ENCODE measurements at places on chromosomes 1 and 21.

DNA sequence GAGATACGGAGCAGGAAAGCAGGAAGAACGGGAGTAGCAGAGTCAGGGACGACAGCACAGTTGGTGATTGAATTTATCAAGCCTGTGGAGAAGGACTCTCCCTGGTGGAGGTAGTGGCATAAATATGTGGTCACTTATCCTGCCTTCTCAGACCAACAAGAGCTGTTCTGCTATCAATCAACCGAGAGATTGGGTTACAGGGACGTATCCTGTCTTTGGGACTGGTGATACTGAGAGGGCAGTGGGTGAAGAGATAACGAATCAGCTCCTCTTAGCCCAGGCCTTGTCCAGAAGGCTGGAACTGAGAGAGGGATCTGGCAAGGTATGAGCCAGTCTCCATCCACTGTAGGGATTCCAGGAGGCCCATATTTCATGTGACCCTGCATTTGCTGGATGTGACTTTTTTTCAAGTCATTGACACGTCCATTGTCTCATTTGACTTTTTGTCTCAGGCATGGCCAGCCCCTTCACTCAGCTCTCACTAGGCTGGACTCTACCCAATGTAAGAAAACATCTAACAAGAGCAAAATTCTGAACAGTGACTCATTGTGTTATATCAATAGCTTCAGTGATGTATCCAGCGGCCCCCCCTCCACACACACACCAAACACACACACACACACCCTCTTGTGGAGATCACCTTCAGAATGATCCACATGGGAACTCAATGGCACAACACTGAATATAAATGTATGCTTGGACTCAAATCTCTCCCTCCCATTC, 11.3 kb downstream of the C1orf116 start:
- peak; percentile 48 for DNase-seq

- DNase-seq: no peak
These were observed 47.4 kb upstream of the USP25 start for GRCh38 chr21:15682186-15682895.

- no peak for DNase-seq
These were observed 972 bp downstream of the PGBD2 start for GRCh38 chr1:248906753-248907661.

DNA sequence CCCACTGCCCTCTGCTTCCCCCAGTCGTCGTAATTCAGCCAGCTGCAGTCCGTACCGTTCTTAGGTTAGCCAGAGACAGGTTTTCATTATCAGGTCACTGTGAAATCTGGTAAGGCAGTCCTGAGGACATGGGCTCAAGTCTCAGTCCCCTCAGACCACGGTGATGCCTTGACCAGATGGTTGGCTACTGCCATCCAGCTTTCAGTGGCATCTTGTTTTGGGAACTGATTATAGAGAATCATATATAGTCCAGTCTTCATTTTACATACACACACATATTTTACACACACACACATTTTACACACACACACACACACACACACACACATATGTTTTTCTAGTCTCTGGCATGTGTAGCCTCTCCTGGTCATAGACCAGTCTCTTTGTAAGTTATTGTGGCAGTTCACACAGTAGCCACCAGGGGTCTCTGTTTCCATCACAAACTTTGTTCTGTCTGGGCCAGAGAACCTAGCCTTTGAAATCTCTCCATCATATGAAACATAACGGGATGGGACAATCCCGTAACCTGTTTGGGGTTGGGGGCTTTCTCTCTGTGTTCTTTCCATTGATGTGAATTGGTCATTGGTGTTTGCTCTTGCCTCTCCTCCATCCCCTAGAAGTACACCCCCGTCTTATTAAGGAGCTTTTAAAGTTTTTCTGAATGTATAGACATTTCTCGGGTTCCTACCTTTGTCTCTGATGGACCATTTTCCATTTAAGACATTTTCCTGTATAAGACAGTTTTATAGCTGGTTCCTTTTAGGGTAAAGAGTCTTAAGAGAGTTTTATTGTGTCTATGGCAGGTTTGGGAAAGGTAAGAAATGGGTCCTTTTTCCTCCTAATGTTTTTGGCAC, 8.4 kb upstream of the IKBKE start:
- DNase-seq: peak; percentile 65

DNA sequence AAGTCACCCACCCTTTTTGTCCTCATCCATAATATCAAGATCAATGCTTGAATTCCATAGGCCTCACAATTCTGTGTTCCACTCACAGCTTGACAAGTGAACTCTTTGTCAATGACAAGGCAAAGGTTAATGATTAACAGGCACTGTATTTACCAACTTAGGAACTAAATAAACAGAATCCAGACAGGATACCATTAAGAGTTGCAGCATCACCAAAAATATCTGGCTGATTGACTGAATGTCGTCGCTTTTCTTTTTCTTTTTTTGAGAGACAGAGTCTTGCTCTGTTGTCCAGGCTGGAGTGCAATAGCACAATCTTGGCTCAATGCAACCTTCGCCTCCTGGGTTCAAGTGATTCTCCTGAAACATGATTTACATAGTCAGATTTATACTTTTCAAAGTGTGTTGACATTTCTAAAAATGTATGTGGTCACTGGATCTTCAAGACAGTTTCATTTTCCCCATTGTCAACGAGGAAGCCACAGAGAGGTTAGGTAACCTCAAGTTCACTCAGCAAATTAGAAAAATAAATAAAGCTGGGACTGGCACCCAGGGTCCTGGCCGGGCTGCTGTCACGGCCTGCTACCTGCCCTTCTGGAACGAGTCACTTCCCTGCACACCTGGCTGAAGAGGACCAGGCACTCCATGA, 81.0 kb downstream of the PDE9A start:
- no peak for DNase-seq

- peak; percentile 31 for DNase-seq
These were observed 678.0 kb upstream of the USP24 start for GRCh38 chr1:55893155-55893554.

DNA sequence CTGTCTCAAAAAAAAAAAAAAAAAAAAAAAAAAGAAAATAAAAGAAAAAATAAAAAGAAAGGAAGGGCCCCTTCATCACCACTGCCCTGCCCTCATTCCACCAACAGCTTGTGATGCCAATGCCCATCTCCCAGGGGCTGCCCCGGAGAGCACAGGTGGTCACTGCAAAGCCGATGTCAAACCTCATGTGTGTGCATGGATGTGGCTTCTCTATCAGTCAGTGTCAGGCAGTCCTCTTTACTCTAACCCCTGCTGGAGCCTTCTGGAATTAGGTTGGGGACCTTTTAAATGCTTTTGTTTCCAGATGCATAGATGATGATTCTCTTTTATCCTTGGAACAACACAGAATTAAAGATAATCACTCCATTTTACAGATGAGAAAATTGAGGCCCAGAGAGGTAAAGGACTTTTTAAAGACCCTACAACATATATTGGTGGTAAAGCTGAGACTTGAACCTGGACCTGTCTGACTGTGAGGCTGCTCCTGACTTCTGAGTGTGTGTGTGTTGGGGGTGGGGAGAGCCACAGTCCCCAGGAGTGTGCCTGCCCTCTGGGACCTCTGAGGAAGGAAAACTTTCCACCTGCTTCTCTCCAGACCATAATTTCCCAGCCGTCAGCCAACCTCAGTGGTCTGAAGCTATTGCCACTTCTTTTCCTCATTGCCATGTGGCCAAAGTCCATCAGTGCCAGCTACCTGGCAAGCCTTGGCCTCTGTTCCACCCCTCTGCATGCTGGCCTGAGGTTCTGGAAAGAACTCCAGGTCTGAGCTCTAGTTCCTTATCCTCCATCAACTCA, 3.0 kb upstream of the TMEM54 start:
- DNase-seq: no peak

DNA sequence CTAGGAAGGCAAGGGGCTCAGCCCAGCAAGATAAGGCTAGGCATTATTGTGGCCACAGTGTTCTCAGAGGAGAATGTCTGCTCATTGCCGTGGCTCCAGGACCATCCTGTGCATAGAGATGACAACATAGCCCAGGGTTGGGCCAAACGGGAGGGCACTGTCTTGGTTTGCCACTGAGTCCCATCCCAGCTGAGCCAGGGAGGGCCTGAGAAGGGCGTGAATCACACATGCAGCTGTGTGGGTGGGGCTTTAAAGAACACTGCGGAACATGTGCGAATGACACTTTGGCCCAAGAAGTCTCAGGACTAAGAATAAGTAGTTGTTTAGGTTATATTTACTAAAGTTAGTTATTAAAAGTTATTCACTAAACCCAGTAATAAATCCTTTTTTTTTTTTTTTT, 18.5 kb downstream of the CHAF1B start:
- no peak for DNase-seq

- DNase-seq: no peak
These were observed 6.7 kb downstream of the KCNJ15 start for GRCh38 chr21:38263493-38263892.

GRCh38 chr1:119748040-119748439, 20.7 kb downstream of the HMGCS2 start:
- no peak for DNase-seq

- DNase-seq: no peak
These were observed 135.1 kb upstream of the PTGFR start for GRCh38 chr1:78355656-78356055.
